ENCODE measurements at places on chromosomes 2 and 18. TPM values are rescaled to one million over a fixed set of nuclear protein-coding genes. Genes with fewer than 3 reads are reported as not detected.
A peak's percentile ranks its signal among the peaks of the same experiment; 100 is the strongest.

Gene SDC1
- polyA plus RNA-seq: not detected

DNA sequence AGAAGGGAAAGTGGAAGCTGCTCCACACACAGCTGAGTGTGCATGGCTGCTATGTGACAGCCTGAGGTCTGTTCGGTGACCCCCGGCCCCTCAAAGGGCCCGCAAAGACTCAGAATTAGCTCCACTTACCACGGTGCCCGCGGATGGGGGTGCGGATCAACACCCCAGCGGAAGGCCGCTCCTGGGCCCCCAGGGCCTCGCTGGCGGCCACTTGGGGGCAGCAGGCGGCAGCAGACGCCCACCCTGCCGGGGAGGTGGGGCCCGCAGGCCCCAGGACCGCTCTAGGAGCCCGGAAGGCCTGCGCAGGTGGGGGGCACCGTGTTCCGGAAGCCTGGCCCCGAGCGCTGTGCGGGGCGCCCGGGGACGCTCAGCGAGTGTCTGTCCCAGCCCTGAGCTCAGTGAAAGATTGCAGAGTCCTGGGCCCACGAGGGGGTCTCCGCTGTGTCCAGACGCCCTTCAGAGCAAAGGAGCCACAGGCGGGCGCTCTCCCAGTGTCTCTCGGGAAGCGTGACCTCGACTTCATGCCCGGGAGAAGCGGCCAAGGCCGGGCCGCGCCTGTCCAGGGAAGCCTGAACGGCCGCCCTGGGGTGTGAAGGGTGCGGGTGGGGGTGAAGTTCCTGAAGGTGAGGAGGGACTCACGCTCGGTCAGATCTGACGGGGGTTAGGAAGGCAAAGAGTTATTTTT is 118.7 kb downstream of the VAPA start:
- DNase-seq: peak; percentile 30
- H3K36me3 ChIP-seq: no peaks in the 10 kb centered on the region
- peak overlapping the region; percentile 65 for H3K27ac ChIP-seq
- no peaks in the 10 kb centered on the region for H3K27me3 ChIP-seq
- H3K4me1 ChIP-seq: peaks cover 8% of the 10 kb centered on the region

DNA sequence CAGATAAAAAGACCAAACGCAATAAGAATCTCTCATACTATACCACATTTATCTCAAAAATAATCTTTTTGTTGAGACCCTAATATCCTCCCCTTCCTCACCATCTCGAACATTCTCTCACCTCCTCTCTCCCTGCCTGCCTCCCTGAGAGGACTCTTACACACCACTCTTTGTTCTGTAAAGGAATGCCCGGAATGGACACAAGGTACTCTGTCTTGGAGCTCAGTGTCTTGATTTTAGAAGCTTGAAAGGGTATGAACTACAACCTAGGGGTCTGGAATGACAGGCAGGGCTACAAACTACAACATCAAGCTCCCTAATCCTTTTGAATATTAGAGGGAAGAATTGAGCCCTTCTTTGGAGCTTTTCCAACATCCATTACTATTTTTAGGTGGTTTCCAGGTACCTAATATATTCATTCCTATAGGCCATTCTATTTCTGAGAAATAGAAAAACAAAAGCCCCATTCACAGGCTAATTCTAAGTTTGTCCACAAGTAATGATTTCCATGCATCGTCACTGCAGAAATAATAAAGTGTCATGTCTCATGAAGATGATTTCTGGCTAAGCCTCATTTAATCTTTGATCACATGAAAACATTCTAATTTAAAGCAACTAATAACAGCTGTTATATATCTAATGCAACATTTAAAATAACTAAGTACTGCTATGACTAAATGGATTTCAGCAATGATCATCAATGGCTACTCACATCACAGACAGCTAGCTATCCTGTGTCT is 60.6 kb downstream of the LRP2 start:
- H3K4me3 ChIP-seq: no peak overlapping the region
- no peaks in the 10 kb centered on the region for H3K4me1 ChIP-seq
- H3K27me3 ChIP-seq: peaks cover 5% of the 10 kb centered on the region
- H3K36me3 ChIP-seq: no peaks in the 10 kb centered on the region
- no peak for DNase-seq

Gene CDCA7
- polyA plus RNA-seq: 5.3 TPM

- H3K4me3 ChIP-seq: no peak overlapping the region
- H3K27ac ChIP-seq: no peak overlapping the region
- H3K27me3 ChIP-seq: peaks cover 1% of the 10 kb centered on the region
- H3K4me1 ChIP-seq: no peaks in the 10 kb centered on the region
- H3K36me3 ChIP-seq: no peaks in the 10 kb centered on the region
Observed at GRCh38 chr2:217897816-217898806, 104.7 kb downstream of the TNS1 start.

GRCh38 chr2:72888438-72889202 is 1.4 kb downstream of the SPR start:
- peaks cover 7% of the 10 kb centered on the region for H3K4me1 ChIP-seq
- H3K36me3 ChIP-seq: no peaks in the 10 kb centered on the region
- DNase-seq: no peak
- peak overlapping the region; percentile 76 for H3K4me3 ChIP-seq
- H3K27me3 ChIP-seq: peaks cover 24% of the 10 kb centered on the region

- no peak overlapping the region for H3K4me3 ChIP-seq
- H3K27ac ChIP-seq: no peak overlapping the region
- H3K36me3 ChIP-seq: no peaks in the 10 kb centered on the region
- DNase-seq: no peak
Observed at GRCh38 chr2:217361483-217361880, 501.6 kb upstream of the TNP1 start.

Gene HOXD11
- polyA plus RNA-seq: not detected

- no peaks in the 10 kb centered on the region for H3K36me3 ChIP-seq
- H3K27ac ChIP-seq: no peak overlapping the region
- no peak for DNase-seq
- peaks cover 21% of the 10 kb centered on the region for H3K27me3 ChIP-seq
- peaks cover 31% of the 10 kb centered on the region for H3K4me1 ChIP-seq
Observed at GRCh38 chr2:216633616-216634369, 573 bp downstream of the IGFBP2 start.

DNA sequence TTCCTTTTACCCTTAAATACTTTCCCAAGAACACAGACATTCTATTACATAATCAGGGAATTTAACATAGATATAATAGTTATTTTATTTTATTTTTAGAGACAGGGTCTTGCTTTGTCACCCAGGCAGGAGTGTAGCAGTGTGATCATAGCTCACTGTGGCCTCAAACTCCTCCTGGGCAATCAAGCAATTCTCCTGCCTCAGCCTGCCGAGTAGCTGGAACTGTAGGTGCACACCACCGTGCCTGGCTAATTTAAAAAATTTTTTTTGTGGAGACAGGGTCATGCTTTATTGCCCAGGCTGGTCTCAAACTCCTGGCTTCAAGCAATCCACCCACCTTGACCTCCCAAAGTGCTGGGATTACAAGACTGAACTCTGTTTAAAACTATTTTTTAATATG is 45.6 kb downstream of the SLC4A1AP start:
- DNase-seq: no peak
- no peaks in the 10 kb centered on the region for H3K4me1 ChIP-seq
- peaks cover 2% of the 10 kb centered on the region for H3K27me3 ChIP-seq
- no peak overlapping the region for H3K4me3 ChIP-seq
- no peak overlapping the region for H3K27ac ChIP-seq

GRCh38 chr2:202411097-202411496 is 35.0 kb downstream of the BMPR2 start:
- H3K27me3 ChIP-seq: no peaks in the 10 kb centered on the region
- H3K36me3 ChIP-seq: peaks cover 4% of the 10 kb centered on the region
- H3K4me1 ChIP-seq: peaks cover 10% of the 10 kb centered on the region
- H3K4me3 ChIP-seq: no peak overlapping the region
- no peak overlapping the region for H3K27ac ChIP-seq

DNA sequence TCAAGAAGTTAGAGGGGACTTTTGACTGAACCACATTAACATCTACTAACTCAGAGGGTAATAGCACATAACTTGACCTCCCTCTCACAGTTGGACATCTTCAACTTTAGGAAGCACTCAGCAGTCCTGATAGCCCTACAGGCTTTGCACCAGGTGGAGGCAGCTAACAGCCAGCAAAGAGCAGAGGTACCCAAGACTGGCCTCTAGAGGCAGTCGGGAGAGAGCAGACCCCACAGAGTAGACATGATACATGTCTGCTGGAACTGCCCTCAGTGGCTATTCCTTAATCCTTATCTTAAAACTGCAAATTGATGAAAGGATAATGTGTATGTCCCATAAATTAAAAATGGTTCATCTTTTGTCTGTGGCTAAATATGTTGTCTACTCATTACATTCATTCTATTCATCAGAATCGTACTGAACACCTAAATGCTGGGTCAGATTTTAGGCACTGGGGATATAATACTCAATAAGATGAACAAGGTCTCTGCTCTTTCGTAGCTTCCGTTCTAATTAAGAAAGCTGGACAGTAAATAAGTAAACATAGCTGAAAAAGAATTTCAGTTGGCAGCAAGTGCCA is 49.8 kb downstream of the CAB39 start:
- H3K36me3 ChIP-seq: peaks cover 12% of the 10 kb centered on the region
- H3K27me3 ChIP-seq: peaks cover 2% of the 10 kb centered on the region
- H3K4me1 ChIP-seq: peaks cover 50% of the 10 kb centered on the region
- no peak overlapping the region for H3K27ac ChIP-seq
- H3K4me3 ChIP-seq: no peak overlapping the region
- DNase-seq: no peak

- peaks cover 5% of the 10 kb centered on the region for H3K4me1 ChIP-seq
- no peak overlapping the region for H3K4me3 ChIP-seq
- H3K27ac ChIP-seq: no peak overlapping the region
- peaks cover 2% of the 10 kb centered on the region for H3K27me3 ChIP-seq
- H3K36me3 ChIP-seq: peaks cover 26% of the 10 kb centered on the region
- no peak for DNase-seq
Observed at GRCh38 chr2:88735853-88736252, 44.4 kb downstream of the RPIA start.

- H3K36me3 ChIP-seq: no peaks in the 10 kb centered on the region
- no peak overlapping the region for H3K27ac ChIP-seq
- no peak for DNase-seq
- H3K4me1 ChIP-seq: no peaks in the 10 kb centered on the region
Observed at GRCh38 chr2:133411101-133411500, 157.2 kb downstream of the NCKAP5 start.

GRCh38 chr2:37091873-37092272 is 7.6 kb downstream of the GPATCH11 start:
- H3K4me3 ChIP-seq: no peak overlapping the region
- peaks cover 3% of the 10 kb centered on the region for H3K4me1 ChIP-seq
- DNase-seq: no peak
- H3K27ac ChIP-seq: no peak overlapping the region
- peaks cover 25% of the 10 kb centered on the region for H3K36me3 ChIP-seq

Gene DSC1
- polyA plus RNA-seq: not detected

Gene CD207
- 0.20 TPM for polyA plus RNA-seq

DNA sequence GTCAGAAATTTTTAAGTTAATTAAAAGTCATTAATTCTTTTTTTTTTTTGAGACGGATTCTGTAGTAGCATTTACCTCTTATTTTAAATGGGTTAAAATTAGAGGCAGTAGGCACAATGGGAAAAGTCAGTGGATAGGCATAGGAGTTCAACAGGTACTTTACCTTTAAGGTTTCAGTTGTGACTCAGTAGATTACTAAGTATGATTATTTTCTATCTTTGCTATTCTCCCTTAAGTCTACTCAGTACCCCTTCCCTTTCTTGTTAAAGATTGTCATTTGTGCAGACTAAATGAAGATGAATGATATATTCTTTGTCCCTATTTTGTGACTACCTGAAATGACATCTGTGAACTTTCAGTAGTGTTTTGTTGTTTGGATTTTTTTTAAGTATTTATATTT is 19.7 kb downstream of the CCNYL1 start:
- H3K27me3 ChIP-seq: no peaks in the 10 kb centered on the region
- H3K27ac ChIP-seq: no peak overlapping the region
- H3K4me3 ChIP-seq: no peak overlapping the region
- H3K4me1 ChIP-seq: peaks cover 17% of the 10 kb centered on the region
- no peak for DNase-seq

GRCh38 chr18:7303316-7304060 is 72.6 kb downstream of the LRRC30 start:
- H3K36me3 ChIP-seq: no peaks in the 10 kb centered on the region
- DNase-seq: no peak
- no peaks in the 10 kb centered on the region for H3K4me1 ChIP-seq
- no peak overlapping the region for H3K4me3 ChIP-seq
- no peak overlapping the region for H3K27ac ChIP-seq
- no peaks in the 10 kb centered on the region for H3K27me3 ChIP-seq

Gene RGPD5
- 1.5 TPM for polyA plus RNA-seq

DNA sequence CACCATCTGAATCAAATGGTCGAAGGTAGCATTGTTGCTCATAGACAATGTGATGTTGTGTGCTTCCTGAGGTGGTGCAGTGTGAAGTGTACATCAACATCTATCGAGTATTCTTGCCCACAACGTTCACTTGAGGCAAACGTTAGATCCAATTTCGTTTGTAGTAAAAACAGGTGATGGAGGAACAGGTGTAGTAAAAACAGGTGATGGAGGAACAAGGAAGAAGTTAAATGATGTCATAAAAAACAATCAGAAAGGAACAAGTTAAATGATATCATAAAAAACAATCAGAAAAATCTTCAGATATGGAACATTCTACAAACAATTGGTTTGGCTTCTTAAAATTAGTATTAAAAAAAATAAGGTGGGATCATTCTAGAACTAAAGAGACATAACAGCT is 11.3 kb downstream of the WDR7 start:
- peaks cover 19% of the 10 kb centered on the region for H3K4me1 ChIP-seq
- H3K4me3 ChIP-seq: no peak overlapping the region
- no peaks in the 10 kb centered on the region for H3K27me3 ChIP-seq

DNA sequence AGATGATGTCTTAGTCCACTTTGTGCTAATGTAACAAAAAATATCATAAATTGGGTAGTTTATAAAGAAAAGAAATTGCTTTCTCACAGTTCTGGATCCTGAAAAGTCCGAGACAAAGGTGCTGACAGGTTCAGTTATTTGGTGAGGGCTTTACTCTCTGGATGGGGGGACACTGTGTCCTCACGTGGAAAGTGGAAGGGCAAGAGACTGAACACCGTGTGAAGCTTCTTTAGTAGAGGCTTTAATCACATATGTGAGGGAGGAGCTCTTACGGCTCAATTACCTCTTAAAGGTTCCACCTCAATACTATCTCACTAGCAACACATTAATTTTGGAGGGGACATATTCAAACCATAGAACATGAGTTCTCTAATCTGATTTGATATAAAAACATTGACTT is 204.3 kb downstream of the FSIP2 start:
- H3K27ac ChIP-seq: no peak overlapping the region
- no peak for DNase-seq
- H3K4me3 ChIP-seq: no peak overlapping the region
- H3K36me3 ChIP-seq: peaks cover 6% of the 10 kb centered on the region
- no peaks in the 10 kb centered on the region for H3K27me3 ChIP-seq

GRCh38 chr18:63079114-63079513 is 240.5 kb downstream of the BCL2 start:
- H3K27me3 ChIP-seq: peaks cover 3% of the 10 kb centered on the region
- H3K27ac ChIP-seq: no peak overlapping the region
- peaks cover 6% of the 10 kb centered on the region for H3K36me3 ChIP-seq
- H3K4me1 ChIP-seq: peaks cover 15% of the 10 kb centered on the region
- no peak for DNase-seq

- no peak for DNase-seq
- peaks cover 19% of the 10 kb centered on the region for H3K4me1 ChIP-seq
- no peak overlapping the region for H3K4me3 ChIP-seq
- H3K27me3 ChIP-seq: peaks cover 3% of the 10 kb centered on the region
- no peaks in the 10 kb centered on the region for H3K36me3 ChIP-seq
Observed at GRCh38 chr2:136323195-136323594, 205.2 kb upstream of the CXCR4 start.
